ENCODE measurements at places on chromosomes 16 and 17.

- DNase-seq: no peak
These were observed 18.3 kb upstream of the TNFRSF13B start for GRCh38 chr17:16989953-16990860.

- no peak for DNase-seq
These were observed at the start of gene GGT6 for GRCh38 chr17:4560421-4560820. TSS of gene GGT6 (minus strand) at chr17:4560577. CDS start at chr17:4560521, 56 bp downstream.

DNA sequence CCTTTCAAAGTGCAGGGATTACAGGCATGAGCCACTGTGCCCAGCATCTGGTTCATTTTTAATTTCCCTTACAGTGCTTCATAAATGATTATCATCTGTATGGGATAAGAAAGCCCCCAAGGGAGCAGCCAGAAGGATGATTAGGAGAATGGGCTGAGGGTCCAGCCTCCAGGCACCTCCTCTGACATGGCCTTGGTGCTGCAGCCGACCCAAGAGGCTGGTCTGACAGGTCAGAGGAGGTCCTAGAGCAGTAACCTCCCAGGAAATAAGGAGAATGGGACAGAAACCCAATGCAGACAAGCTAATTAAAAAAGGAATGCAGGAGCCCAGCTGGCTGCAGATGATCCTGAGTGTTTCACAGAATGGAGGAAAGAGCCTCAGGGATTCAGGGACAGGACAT lies 29.0 kb downstream of the MRC2 start:
- no peak for DNase-seq

DNA sequence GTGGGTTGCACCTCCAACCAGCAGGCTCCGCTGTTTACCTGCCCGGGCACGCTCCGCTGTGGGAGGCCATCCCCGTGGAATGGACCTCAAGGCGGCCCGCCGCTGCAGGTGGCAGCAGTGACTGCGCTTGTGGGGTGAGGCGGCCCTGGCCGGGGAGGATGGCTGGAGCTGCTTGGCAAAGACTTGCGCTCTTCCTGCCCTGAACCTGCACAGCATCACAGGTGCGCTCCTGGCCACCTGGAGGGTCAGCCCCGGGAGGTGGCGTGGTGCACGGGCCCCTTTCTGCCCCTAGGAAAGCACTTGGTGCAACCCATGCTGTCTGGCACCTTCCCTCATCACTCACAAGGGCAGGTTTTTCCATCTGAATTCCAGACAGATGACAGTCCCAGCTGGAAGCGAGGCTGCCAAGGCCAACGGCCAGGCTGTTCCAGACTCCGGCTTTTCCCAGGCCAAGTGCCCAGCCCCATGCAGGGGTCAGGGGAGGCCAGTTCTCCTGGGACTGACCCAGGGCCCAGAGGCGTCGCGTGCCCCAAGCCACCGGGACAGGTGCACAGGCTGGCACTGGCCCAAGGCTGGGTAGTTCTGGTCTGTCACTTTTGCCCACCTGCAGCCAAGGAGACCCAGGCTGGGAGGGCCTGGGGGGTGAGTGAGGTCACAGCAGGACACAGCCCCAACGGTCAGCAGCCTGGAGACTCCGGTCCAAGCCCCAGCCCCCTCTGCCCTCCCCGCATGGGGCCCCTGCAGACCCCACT lies 13.3 kb downstream of the UTS2R start:
- no peak for DNase-seq

GRCh38 chr16:68590201-68590994 lies 51.3 kb downstream of the ZFP90 start:
- peak; percentile 58 for DNase-seq

GRCh38 chr17:51921500-51921899 lies 237.0 kb downstream of the CA10 start:
- DNase-seq: no peak

GRCh38 chr17:16923904-16924695 lies 47.8 kb downstream of the TNFRSF13B start:
- DNase-seq: no peak

DNA sequence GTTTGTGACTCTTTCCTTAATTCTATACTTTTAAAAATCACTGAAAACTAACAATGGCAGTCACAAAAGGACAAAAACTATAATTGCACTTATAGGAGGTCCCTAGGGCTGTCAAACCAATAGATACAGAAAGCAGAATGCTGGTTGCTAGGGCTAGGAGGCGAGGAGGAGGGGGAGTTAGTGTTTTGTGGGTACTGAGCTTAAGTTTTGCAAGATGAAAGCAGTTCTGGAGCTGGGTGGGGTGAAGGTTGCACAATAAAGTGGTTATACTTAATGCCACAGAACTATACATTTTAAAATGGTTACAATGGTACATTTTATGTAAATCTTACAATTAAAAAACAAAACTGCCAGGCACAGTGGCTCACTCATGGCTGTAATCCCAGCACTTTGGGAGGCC lies 27.3 kb downstream of the NUBP1 start:
- DNase-seq: no peak

DNA sequence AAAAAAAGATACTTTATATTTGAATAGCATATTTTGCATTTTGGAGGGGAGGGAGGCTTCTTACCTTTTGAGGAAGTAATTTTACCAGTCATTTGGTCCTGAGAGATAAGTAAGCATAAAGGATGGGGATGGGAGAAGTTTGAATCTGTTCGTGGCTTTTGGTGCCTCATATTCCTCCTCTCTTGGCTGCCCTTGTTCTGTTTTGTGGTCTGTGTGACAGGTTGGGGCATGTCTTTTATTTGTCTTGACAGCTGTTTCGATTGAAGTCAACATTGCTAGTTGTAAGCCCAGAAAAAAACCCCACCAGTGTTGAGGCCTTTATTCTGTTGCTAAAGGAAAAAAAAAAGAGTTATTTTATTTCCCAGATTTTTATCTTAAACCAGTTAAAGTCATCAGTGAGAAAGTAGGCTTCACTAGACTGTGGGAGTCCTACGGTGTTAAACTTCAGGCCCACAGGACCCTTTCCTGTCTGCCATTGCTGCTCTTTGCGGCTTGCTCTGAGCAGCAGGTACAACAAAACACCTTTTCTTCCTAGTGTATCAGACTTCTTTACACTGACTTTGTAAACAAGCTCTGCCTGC lies 11.4 kb downstream of the SLC7A6 start:
- DNase-seq: no peak

DNA sequence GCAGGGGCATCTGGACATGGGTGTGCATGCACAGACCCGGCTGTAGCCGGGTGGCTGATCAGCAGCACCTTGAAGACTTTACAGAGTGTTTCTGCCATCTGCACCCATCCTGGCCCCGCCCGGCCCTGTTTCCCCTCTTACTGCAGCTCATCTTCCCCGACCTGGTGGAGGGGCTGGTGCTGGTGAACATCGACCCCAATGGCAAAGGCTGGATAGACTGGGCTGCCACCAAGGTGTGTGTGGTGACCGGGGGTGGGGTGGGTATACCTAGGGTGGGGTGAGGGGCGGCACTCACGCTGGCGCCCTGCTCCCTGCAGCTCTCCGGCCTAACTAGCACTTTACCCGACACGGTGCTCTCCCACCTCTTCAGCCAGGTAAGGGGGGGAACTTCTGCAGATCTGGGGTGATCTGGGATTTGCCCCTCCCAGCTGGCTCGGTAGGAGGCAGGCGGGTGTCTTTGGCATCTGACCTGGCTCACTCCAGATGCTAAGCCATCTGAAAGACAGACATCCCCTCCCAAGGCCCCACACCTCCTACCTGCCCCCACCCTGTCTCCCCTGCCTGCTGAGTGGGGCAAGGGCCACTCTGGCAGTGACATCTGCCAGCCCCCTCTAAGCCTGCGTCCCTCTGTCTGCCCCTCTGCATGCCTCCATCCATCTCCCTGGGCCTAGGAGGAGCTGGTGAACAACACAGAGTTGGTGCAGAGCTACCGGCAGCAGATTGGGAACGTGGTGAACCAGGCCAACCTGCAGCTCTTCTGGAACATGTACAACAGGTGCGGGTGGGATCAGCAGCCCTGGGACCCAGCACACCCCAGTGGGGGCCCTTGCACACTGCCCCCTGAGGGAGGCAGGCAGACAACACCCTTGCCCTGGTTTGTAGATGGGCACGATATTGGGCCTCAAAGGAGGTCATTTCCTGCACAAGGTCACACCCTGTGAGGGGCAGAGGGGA lies 6.6 kb downstream of the NDRG4 start:
- no peak for DNase-seq

DNA sequence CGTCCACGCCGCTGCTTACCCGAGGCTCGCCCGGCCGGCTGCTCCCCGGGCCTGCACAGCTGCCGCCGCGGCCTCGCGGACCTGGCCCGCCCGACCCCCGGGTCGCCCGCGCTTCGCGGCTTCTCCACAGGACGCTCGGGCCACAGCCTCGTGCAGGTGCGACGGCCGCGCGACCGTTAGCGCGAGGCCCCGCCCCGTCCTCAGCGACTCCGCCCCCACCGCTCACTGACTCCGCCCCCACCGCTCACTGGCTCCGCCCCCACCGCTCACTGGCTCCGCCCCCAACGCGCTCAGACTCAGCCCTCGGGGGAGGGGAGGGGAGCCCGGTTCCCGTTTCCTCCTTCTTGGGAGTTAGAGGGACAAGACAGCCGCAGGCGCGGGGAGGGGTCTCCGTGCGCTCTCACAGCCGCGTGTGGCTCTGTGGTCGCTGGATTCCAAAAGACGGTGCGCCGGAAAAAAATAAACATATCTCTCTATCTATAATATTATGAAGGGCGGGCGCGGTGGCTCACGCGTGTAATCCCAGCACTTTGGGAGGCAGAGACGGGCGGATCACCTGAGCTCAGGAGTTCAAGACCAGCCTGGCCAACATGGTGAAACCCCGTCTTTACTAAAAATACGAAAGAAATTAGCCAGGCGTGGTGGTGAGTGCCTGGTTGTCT lies at the start of gene MEIOB:
MEIOB (minus strand) TSS at position 191 of the 662 bp plus-strand sequence. CDS start 3,989 bp downstream, outside the sequence.
- DNase-seq: peak; percentile 43
